ENCODE measurements at places on chromosomes 1 and 21.

DNA sequence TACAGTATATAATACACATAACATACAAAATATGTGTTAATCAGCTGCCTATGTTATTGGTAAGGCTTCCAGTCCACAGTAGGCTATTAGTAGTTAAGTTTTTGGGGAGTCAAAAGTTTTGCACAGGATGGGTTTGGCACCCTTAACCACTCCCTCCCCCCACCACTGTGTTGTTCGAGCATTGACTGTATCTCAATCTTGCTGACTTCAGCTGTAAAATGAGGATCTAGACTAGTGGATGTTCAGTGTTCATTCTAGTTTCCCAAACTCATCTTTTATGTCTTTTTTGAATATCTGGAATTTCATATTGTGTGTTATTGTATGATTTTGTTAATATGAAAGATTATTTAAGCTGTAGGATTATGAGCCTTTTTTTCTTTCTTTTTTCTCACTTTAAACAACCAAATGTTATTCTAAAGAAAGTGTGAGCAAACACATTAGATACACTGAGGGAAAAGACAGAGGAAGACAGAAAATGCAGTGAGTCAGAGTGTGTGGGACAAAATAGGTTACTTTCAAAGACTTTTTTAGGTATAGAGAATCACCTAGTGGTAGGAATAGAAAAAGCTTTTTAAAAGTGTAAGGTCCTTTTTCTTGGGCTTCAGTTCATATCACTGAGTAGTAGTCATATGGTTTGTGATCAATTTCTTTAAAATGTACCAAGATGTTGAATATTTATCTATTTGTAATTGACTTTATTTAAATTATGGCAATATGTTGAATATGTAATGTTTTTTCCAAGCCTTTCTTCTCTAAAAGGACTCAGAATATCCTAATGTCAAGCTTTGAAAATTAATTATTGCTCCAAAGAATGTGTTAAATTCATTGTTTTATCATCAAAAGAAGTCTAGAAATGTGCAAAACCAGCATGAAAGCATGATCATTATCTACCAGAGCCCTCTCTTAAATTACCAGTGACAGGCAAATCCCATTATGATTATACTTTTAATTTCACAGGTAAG lies 17.9 kb upstream of the CENPF start:
- no peak for DNase-seq

DNA sequence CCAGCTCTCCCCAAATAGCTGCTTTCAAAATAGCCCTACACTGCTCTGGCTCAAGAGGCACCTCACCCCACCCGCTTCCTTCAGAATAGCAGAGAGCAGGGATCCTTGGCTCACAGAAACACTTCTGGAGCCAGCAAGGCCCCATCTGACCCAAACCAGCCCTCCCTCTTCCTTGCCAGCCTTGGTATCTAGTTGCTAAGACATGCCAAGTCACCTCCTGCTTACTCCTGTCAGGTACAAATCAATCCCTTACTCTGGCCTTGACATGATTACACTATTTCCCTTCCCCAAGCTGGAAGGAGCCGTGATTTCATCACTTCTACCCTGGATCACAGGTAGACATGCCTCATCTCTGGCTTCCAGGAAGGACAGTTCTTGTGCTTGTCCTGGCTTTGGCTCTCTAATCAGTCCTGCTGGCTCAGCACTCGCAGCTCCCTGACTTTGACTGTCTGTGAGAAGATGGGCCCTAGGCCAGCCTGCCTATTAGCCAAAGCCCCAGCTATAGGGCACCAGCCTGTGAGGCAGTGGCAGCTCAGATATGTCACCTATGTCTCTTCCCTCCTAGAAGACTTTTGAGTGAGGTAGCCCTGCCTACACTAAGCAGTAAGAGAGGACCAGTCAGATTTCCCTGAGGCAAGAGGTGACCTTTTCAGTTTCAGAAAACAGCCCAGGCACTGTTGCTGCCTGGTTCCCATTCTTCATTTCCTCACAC lies 8.9 kb upstream of the MUTYH start:
- DNase-seq: no peak

GRCh38 chr1:41539999-41540398 lies 55.5 kb upstream of the EDN2 start:
- DNase-seq: peak; percentile 3

DNA sequence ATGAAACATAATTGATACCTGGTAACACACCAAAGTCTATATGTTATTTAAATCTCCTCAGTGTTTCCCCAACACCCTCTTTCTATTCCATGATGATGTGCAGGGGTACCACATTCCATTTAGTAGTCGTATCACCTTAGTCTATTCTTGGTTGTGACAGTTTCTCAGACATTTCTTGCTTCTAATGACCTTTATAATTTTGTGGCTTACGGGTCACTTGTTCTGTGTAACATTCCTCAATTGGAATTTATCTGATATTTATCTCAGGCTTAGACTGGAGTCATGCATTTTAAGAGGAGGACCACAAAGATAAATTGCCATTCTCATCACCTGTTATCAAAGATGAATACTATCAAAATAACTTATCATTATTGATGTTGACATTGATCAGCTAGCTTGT lies 679.6 kb downstream of the USP25 start:
- DNase-seq: no peak

DNA sequence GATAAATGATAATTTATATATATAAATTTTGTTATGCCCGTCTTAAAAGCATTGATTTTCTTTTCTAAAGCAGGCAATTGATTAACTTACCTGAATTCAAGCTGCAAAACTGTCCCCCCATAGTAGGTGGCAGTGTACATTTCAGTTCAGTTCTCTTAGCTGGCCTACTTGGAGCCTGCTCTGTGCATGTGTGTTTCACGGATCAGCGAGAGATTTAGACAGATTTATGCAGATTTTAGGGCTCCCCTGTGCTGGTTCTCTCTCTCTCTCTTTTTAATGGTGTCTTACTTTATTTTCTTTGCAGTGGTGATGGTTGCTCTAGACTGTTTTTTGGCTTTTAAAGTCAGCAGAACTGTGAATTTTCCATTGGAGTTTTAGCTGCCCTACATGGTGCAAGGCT lies 30.7 kb downstream of the CLIC4 start:
- DNase-seq: no peak

GRCh38 chr1:168585191-168585590 lies 8.8 kb downstream of the XCL1 start:
- no peak for DNase-seq

DNA sequence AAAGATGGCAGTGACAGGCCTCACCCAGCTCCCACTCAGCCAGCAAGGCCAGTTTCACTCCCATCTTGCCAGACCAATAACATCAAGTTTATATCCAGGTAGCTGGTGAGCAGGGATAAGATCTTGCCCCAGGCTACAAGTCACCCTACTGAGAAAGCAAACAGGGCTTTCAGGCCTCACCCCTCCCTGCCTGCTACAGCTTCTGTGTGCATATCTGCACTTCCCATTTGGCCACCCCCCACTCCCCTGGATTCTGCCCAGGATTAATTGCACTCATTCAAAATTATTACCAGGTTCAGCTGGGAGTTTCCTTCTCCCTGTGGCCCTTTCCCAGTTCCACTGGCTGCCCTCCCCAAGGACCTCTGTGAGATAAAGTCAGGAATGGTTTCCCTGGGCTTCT lies 352.1 kb downstream of the TBX15 start:
- no peak for DNase-seq

- DNase-seq: no peak
Observed at GRCh38 chr1:76133977-76134376, 59.4 kb downstream of the ST6GALNAC3 start.

DNA sequence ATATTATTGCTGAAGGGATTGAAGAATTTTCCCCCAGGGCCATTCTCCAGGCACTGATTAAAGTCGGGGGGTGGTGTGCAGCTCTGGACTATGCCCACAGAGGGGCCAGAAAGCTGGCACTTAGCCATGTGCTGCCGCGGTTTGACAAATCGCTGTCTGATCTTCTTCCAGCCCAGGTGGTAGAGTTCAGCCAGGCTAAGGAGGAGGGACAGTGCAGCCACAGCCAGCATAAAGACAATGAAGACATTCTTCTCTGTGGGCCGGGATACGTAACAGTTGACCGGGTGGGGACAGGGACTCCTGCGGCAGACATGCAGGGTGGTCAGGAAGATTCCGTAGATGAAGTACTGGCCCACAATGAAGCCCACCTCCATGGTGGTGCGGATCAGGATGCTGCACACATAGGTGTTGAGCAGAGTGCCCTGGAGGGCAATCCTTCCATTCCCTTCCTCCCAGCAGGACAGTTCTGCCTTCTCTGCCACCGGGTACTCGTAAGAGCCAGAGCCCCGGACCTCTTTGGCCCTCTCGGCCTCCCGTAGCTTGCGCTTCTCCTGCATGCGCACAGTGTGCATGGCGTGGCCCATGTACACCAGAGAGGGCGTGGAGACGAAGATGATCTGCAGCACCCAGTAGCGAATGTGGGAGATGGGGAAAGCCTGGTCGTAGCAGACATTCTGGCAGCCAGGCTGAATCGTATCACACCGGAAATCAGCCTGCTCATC lies 1.9 kb downstream of the GJA5 start:
- no peak for DNase-seq

DNA sequence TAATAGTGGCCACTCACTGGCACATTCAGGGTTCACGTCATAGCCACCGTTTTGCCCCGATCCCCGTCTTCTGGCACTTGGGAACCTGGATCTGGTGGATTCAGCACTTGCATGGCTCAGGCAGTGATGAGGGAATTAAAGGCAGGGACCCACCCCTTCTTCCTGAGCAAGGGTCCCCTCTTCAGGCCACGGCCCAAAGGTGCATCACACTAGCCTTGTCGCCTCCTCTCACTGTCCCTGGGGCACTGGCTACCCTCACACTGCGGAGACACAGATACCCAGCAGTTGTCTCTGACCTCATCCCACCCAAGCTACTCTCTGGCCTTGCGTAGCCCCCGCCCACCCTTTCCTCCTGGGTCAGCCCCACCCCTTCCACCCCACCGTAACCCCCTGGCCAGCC lies 19.9 kb upstream of the LDLRAP1 start:
- no peak for DNase-seq

DNA sequence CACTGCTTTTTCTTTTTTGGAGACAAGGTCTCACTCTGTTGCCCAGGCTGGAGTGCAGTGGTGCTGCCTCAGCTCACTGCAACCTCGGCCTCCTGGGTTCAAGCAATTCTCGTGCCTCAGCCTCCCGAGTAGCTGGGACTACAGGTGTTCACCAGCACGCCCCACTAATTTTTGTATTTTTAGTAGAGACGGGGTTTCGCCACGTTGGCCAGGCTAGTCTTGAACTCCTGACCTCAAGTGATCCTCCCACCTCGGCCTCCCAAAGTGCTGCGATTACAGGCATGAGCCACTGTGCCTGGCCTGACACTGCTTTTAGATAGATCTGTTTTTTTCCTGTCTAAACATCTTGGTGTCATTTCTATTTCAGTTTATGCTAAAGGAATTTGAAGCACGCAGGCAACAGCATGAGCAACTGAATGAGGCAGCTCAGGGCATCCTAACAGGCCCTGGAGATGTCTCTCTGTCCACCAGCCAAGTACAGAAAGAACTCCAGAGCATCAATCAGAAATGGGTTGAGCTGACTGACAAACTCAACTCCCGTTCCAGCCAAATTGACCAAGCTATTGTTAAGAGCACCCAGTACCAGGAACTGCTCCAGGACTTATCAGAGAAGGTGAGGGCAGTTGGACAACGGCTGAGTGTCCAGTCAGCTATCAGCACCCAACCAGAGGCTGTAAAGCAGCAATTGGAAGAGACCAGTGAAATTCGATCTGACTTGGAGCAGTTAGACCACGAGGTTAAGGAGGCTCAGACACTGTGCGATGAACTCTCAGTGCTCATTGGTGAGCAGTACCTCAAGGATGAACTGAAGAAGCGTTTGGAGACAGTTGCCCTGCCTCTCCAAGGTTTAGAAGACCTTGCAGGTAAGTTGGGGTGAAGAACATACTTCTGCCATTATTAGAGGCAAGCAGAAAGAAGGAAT lies 106.1 kb upstream of the BMP8A start:
- DNase-seq: no peak

DNA sequence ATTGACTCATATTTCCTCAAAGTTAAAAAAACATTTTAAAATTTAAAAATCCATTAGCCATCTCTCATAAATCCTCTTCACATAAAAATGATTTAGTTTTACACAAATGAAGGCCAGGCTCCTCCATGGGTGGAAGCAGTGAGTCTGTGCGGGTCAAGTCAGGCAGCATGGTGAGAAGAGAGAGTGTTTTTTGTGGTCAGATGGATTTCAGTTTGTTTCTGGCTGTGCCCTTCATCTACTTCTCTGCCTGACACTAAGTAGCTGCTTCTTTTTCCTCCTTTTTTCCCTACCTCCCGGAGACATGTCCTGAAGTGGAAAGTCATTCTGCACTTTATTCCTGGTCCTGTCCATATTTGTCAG lies 10.3 kb downstream of the PLA2G4A start:
- DNase-seq: no peak

GRCh38 chr1:43975249-43975961 lies 645 bp downstream of the ATP6V0B start:
- DNase-seq: peak; percentile 49

DNA sequence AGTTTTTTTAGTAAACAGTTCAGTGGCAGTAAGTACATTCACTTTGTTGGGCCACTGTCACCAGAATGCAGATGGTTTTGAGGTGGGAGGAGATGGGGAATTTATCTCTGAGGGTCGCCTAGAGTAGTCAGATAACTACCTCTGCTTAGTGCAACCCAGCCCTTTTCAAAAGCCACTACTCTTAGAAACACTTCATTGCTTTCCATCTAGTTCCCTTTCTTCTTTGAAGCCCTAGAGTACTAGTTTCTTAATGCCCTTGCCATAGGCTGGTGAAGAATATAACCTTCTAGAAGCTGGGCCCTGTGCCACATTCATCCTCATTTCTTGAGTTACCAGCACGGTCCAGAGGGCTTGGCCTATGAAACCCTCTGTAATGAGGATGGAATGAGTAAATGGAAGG lies 28.4 kb upstream of the ST3GAL3 start:
- DNase-seq: no peak
